GM04504 (cell line): ENCODE measurements at places on chromosomes 16 and 17.

GRCh38 chr16:53707671-53708070 is 3.7 kb downstream of the FTO start:
- DNase-seq = no peak

DNA sequence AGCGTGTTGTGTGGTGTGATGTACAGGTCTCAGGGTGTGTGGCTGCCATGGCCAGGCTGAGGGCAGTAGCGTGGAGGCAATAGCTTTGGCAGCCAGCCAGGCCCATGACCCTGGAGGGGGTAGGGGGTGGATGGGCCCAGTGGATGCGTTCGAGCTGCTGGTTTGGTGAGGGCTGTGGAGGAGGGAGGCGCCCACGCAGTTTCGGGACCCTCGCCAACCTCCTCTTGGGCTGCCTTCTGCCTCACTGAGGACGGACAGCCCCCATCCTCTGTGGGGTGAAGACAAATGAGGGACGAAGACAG is 238.6 kb upstream of the GSE1 start:
- DNase-seq = no peak

- no peak for DNase-seq
These were observed 19.9 kb upstream of the SLC16A5 start for GRCh38 chr17:75067856-75068255.

GRCh38 chr17:43135454-43135819 is 10.3 kb upstream of the BRCA1 start:
- no peak for DNase-seq

- no peak for DNase-seq
These were observed 7.0 kb upstream of the MILR1 start for GRCh38 chr17:64441772-64442540.

- no peak for DNase-seq
These were observed 55.8 kb downstream of the MYH13 start for GRCh38 chr17:10316801-10317542.

GRCh38 chr17:61815863-61816503 is 47.3 kb downstream of the BRIP1 start:
- no peak for DNase-seq

DNA sequence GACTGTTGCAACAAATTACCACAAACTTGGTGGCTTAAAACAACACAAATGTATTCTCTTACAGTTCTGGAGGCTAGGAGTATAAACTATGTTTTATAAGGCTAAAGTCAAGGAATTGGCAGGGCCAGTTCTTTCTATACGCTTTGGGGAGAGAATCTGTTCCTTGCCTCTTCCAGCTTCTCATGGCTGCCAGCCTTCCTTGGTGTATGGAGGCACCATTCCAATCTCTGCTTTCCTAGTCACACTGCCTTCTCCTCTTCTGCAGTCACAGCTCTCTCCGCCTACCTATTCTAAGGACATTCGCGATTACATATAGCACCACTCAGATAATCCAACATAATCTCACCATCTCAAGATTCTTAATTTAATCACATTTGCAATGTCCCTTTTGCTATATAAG is 140.4 kb upstream of the GNAO1 start:
- no peak for DNase-seq

GRCh38 chr16:70590722-70591415 is 55.5 kb upstream of the IL34 start:
- DNase-seq = no peak

DNA sequence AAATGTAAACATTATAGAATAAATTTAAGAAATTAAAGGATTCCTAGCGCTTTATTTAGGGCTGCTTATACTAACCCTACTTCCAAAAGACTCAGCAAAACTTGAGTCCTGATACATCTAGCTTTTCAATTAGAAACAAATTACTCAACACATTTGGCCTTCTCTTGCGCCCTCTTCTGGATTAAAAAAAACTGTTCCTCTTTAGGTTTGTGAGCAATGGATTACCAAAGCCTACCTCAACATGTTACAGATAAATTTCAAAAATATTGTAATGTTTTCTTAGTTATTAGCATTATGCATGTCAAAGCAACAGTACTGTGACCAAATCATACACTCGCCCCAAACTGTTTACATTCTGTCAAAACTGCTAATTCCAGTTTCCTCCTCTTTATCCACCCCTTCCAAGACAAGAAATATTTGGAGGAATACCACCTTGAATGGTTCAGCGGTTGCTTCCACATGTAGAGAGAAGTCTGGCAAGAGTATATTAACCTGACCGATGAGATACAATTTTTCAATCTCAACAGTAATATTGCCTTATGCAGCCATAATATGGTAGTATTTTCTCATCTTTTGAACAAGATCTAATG is 2.7 kb downstream of the NUFIP2 start:
- peak; percentile 50 for DNase-seq

DNA sequence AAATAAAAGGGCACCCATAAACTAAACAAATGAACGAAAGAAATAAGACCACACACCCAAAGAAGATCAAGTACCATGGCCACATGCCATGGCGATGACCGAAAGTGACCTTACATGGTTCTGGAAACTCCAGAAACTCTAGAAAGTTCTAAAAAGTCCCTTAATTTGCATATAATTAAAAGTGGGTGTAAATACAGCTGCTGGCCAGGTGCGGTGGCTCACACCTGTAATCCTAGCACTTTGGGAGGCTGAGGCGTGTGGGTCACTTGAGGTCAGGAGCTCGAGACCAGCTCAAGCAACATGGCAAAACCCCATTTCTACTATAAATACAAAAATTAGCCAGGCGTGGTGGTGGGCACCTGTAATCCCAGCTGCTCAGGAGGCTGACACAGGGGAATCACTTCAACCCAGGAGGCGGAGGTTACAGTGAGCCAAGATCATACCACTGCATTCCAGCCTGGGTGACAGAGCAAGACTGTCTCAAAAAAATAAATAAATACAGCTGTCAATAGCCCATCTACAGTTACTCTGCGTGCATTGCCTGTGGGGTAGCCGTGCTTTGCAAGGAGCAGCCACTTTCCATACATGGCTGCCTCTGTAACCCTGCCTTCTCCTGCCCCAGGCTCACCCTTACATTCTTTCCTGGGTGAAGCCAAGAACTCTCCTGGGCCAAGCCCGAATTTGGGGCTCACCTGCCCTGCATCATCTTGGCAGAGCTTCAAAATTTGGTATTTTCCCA is 7.2 kb upstream of the ZNF778 start:
- no peak for DNase-seq

DNA sequence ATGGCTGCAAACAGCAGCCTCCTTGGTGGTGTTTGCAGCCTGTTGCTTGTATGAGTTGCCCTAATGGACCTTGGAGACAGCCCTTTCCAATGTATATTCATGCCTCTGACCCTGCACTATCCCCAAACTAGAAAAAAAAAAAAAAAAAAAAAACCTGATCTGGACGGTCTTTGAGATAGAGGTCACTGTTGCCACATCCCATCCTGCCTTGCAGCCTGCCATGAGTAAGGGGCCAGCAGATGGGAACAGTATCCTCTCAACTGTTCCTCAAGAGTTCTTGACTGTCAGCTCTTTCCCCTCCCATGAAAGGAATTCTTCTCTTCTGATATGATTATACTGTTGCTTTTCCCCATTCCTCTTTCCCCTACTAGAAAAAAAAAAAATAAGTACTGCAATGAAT is 152.4 kb downstream of the SSH2 start:
- DNase-seq = no peak
